Epithelial cell of proximal tubule (primary cell): ENCODE measurements at places on chromosomes 12 and 14. TPM values are rescaled to one million over a fixed set of nuclear protein-coding genes. Genes with fewer than 3 reads are reported as not detected.

KRT71 gene
- not detected in 2 replicates for total RNA-seq

ARF3 gene
- total RNA-seq = 62.8 and 108 TPM in 2 replicates

JAG2 gene
- total RNA-seq = 4.1 and 5.7 TPM in 2 replicates

PRH2 gene
- total RNA-seq = not detected in 2 replicates

TCL1B gene
- not detected in 2 replicates for total RNA-seq

FOXG1 gene
- 0.06 and 0.14 TPM in 2 replicates for total RNA-seq

CLEC2A gene
- total RNA-seq = not detected in 2 replicates

MGAT2 gene
- 51.7 and 68.1 TPM in 2 replicates for total RNA-seq

USP15 gene
- 27.6 and 30.6 TPM in 2 replicates for total RNA-seq

KRT3 gene
- 0.06 TPM in 1 of 2 replicates, not detected in the other for total RNA-seq

DGLUCY gene
- total RNA-seq = 21.6 and 27.9 TPM in 2 replicates

IFNG-AS1 gene
- not detected in 2 replicates for total RNA-seq

AQP2 gene
- not detected in 2 replicates for total RNA-seq

NXPH4 gene
- not detected in 2 replicates for total RNA-seq

RIMKLB gene
- 19.8 and 34.0 TPM in 2 replicates for total RNA-seq

TAS2R8 gene
- total RNA-seq = not detected in 2 replicates
